Stimulated activated CD4-positive, alpha-beta T cell treated with anti-CD3 and anti-CD28 coated beads, Interleukin-15, amount 100 ng/mL, for 48 hours (primary cell): ENCODE measurements at places on chromosomes 11 and 22.

GRCh38 chr22:35995772-35996171 lies 32.9 kb downstream of the RBFOX2 start:
- no peak for DNase-seq

GRCh38 chr11:104679258-104679657 lies 219.0 kb downstream of the CASP12 start:
- no peak for DNase-seq

DNA sequence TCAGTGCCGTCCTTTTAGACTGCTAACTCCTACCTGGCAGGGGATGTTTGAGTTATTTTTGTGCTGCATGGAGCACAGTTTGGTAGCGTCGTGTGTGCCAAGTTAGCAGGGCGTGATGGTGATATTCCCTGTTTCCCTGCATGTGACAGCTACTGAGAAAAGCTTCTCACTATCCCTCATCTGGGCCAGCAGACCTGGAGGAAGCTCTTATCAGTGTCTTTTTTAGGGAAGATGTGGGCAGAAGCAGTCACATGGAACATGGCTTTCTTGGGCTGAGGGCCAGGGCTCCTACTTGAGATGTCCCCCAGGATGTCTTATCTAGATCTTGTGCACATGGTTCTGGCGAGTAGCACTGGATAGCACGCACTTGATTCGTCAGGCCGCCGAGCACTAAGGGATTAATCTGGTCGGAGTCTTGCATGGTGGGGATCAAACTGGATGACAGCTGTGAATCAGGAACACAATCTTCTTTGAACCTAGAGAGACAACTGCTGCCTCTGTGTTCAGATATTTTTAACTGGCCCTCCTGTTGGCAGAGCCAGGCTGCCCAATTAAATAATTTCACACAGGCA lies 33.8 kb downstream of the TECTA start:
- DNase-seq = no peak

DNA sequence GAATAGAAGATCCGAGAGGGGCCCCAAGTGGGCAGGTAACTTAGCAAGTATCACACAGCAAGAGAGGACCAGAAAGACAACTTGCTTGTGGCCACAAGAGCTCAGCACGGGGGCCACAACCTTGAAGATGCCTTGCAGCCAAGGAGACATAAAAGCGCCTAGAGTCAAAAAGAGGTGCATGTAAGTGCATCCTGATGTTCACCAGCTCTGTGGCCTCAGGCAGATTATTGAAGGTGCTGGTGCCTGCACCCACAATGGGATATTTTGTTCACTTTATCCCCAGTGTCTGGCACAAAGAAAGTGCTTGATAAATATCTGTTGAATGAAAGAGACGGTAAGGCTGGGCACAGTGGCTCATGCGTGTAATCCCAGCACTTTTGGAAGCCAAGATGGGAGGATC lies 106.0 kb upstream of the ASPHD2 start:
- DNase-seq = no peak

DNA sequence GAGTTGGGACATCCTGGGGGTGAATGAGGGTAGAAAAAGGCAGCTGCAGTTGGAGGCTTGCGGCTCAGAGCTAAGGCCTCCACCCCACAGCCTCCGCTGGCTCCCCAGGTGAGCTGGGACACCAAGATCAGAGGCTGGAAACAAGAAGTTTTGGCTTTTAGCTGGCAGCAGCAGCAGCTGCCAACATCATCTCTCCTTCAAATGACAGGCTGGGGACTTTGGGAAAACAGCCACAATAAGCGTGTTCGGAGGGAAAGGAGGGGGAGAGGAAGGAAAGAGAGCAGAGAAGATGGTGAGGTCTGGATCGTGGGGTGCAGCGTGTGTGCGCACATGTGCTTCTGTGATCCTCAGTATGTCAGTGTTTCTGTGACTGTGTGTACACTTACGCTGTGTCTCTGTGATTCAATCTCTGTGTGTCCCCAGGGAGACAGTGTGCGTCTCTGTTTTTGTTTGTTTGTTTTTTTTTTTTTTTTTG lies 62.0 kb upstream of the RASD2 start:
- DNase-seq = no peak

- no peak for DNase-seq
Observed at GRCh38 chr11:9765320-9766101, 101.6 kb downstream of the SWAP70 start.

DNA sequence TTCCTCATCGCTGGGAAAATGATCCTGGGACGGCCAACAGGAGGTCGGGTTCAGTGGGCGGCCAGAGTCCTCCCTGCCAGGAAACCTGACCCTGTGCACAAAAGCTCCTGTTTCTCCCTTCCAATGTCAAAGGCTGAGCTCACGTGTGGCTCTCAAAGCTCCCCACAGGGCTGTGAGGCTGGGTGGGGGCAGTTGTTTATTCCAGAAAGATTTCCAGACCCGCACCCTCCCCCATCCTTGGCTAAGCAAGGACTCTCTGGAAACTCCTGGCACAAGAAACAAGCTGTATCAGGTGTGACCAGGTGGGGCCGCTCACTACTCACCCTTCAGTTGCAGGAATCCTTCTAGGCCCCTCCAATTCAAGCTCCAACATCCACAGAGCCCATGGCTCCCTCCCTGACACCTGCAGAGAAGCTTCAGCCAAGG lies 131.9 kb downstream of the SHANK2 start:
- no peak for DNase-seq

GRCh38 chr11:114596175-114596919 lies 761 bp upstream of the NXPE4 start:
- no peak for DNase-seq

DNA sequence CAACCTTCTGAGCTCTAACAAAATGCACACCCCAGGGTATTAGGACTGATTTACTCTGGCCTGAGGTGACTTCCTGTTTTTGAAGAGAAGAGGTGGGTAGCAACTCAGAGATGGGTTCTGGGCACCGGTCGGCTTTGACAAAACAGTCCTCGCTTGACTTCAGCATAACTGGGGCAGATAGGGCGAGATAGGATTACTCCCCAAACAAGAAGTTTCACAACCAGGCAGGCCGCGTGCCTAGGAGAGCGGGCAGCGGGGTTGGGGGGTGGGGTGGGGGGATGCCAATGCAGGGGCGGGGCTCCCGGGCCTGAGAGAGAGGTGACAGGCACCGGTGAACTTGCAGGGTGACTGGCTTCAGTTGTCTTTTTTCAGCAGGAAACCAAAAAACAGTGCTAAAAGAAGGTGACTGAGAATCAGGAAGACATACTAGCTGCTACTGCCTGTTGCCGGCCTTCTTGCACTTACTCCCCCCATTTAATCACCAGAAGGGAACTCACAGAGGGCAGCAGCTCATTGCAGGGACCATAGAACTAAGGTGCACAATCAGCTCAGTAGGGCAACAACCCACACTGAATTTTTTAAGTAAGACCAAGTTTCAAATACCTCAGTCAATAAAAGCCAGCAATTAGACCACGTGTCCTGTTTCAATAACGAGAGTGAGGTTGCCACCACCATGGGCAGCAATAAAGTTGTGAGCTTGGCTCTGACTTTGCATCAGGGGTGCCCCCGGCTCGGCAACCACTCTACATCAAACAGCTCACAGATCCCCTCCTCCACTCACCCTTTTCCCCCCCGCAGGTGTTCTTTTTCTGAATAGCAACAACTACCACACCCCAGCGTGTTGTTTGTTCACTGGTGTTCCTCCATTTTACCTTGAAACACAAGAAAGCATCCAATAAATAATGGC lies 37.2 kb upstream of the ETS1 start:
- no peak for DNase-seq

GRCh38 chr11:119149018-119149785 lies at the start of gene ABCG4:
Gene ABCG4 (plus strand): TSS chr11:119149052. CDS start chr11:119149966, 914 bp downstream.
- DNase-seq = no peak

GRCh38 chr11:48047616-48048015 lies 67.3 kb downstream of the PTPRJ start:
- no peak for DNase-seq

DNA sequence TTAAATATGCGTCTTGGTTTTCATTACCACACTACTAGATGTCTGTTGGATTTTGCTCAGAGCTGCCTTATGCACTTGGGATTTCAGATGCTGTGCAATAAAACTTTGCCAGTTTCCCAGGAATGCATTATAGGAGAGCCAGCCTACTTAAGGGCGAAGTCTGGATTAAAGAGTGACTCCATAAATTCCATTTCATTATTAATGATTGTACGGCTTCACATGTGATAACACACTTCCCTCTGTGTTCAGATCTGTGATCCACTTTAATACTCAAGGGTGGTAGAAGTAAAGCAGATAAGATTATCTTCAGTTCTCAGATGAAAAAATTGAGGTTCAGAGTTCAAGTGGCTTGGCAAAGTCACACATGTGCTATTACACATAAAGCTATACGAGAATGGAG lies 110.2 kb downstream of the C11orf91 start:
- DNase-seq = no peak

DNA sequence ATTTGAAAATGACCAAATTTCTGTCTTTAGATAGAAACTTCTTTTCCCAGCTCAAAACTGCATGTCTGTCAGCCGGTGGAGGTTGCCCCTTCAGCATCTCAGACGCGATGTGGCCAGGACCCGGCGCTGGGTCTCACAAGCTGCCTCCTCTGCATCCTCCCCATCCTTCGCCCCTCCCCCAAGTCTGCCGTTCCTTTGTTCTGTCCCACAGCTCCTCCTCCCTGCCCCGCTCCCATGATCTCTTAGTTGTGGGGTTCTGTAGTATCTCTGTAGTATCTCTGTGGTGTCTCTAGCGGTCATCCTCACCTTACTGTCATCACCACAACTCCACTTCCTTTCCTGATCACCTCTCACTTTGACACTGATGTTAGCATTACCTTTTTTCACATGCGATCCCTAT lies 49.9 kb downstream of the TRAF6 start:
- no peak for DNase-seq

GRCh38 chr11:134332189-134332631 lies 422 bp downstream of the GLB1L2 start:
- peak; percentile 7 for DNase-seq

DNA sequence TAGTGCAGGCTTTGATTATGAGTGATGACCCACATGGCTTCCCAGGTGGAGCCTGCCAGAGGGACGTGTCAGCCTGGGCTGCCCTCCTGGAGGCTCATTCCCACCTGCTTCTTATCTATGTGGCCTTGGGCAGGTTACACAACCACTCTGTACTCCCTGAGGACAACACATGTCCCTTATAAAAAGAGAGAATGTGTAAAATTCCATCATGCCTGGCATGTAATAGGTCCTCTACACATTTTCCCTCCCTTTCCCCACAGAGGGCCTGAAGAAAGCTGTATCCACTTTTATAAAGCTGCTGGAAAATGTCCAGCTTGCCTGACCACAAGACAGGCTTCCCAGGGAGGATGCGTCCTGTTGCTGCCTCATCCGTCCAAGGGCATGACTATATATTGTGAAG lies 55.0 kb upstream of the VSTM5 start:
- no peak for DNase-seq

- DNase-seq = no peak
Observed at GRCh38 chr11:47914743-47915142, 65.6 kb upstream of the PTPRJ start.

DNA sequence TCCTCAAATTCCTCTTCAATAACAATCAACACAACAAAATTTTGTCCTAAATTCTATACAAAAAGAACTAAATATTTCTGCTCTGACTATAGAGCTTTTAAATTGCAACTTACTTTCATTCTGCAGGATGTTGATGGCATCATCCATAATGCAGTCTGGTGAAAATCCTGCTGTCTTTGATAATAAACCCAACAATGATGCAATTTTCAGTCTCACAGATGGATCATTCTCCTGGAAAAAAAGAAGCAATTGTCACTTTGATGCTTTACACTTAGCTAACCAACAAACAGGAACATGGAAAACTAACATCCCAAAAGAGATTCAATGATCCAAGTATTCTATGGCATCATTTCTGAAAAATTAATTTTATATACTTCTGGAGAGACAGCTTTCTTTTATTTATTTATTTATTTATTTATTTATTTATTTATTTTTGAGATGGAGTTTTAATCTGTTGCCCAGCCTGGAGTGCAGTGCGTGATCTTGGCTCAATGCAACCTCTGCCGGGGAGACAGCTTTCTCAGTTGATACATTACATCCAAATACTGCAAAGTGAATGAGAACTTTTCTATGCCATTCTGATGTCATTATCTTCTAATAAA lies 13.0 kb downstream of the INTS4 start:
- DNase-seq = no peak

DNA sequence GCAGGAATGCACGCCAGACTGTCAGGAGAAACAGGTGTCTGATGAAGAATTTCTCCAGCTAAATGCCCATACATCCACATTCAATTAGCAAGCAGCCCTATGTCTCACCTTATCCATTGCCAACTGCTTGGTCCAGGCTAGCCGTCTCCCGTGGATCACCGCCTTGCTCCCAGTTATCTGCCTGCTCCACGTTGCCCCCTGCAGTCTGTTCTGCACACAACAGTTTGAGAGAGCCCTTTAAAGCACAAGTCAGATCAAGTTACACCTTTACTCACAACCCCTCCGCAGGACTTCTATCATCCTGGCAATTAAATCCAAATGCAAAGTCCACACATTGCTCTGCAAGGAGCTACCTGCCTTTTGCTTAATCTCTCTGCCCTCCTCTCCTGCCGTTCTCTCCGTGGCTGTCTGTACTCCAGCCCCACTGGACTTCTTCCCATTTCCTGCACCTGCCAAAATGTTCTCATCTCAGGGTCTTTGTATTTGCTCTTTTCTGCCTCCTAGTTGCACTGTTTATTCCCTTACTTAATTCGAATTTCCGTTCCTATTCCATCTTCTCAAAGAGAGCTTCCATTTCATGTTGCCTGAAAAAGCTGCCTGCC lies 185.3 kb upstream of the LARGE1 start:
- no peak for DNase-seq

DNA sequence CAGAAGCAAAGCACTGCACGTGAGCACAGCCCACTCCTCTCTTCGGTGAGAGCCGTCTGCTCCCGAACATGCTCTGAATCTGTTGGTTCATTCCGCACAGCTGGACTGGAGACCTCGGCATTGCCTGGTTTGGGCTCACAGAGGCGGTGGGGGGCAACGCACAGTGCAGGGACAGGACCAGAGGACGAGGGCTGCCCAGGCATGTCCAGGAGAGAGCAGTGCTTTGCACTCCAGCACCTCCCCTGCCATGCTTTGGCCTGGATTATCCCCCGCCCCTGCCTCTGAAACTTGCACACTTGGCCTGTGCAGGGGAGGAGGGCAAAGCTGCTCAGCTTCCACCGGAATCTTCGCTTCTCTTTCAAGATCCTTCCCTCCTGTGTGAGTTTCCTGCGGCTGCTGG lies 536.5 kb downstream of the BRD1 start:
- no peak for DNase-seq

GRCh38 chr11:82873919-82874333 lies 26.3 kb downstream of the PRCP start:
- no peak for DNase-seq

GRCh38 chr11:18367431-18367830 lies 26.9 kb upstream of the LDHA start:
- no peak for DNase-seq

GRCh38 chr11:201966-202365 lies 5.2 kb downstream of the BET1L start:
- no peak for DNase-seq

GRCh38 chr11:110128161-110128560 lies 35.0 kb downstream of the ZC3H12C start:
- DNase-seq = no peak

DNA sequence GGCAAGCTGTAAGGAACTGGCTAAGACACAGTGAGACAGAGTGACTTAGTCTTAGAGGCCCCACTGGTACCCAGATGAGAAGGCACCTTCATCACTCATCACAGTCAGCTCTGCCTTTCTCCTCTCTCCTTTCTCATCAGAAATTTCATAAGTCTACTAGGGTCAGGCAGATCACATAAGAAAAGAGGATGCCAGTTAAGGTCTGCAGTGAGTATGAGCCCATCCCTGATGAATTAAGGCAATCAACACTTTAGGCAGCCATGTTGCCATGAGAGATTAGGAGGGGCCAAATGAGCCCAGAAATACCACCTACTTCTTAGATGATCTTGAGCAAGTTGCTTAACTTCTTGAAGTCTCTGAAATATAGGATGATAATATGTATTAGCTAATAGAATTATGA lies 11.9 kb upstream of the HBE1 start:
- DNase-seq = no peak
